ENCODE measurements at places on chromosomes 16 and 17.
A peak's percentile ranks its signal among the peaks of the same experiment; 100 is the strongest.

DNA sequence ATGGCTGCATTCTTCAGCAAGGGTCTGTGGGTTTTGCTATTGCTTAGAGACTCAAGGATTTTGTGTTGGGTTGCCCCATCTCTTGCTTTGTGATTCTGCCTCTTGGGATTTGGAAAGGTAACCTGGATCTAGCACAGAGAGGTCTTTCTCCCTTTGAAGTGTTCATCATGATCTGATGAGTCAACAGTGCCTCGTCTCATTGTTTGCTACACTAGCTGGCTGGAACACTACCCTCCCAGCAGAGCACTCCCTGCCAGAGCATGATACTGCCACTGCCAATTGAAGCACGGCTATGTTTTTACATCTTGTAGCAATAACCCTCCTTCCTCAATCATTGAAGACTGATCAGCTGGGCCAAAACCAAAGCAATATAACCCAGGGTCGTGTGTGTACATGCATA lies 361.0 kb downstream of the CDH13 start:
- no peak for DNase-seq

GRCh38 chr16:15777533-15778203 lies 79.2 kb downstream of the MYH11 start:
- DNase-seq = no peak

DNA sequence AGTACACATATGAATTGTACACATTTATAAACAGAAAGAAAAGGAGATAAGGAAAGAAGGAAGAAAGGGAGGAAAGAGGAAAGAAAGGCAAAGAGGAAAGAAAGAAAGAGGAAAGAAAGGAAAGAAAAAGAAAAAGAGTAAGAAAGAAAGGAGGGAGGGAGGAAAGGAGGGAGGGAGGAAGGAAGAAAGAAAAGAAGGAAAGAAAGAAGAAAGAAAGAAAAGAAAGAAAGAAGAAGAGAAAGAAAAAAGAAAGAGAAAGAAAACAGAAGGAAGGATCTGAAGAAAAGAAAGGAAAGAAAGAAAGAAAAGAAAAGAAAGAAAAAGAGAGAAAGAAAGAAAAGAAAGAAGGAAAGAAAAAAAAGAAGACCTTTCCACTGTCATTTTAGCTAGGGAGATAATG lies 571.4 kb upstream of the SALL1 start:
- no peak for DNase-seq

GRCh38 chr16:41439-42068 lies 11.9 kb downstream of the POLR3K start:
- no peak for DNase-seq

- no peak for DNase-seq
Measured at GRCh38 chr16:70703041-70703834, 17.4 kb upstream of the MTSS2 start.

GRCh38 chr16:31093132-31093703 lies 1.4 kb downstream of the VKORC1 start:
- DNase-seq = peak; percentile 13

GRCh38 chr17:50447870-50448595 lies 20.6 kb downstream of the CHAD start:
- no peak for DNase-seq

DNA sequence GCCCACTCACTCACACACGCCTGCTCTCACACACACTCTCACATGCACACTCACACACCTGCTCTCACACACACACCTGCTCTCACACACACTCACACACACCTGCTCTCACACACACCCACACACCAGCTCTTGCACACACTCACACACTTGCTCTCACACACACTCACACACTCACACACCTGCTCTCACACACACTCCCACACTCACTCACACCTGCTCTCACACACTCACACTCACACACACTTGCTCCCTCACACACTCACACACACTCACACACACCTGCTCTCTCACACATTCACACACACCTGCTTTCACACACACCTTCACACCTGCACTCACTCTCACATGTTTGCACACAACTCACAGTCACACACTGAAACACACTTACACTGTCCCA lies 4.0 kb downstream of the CD300H start:
- DNase-seq = no peak

DNA sequence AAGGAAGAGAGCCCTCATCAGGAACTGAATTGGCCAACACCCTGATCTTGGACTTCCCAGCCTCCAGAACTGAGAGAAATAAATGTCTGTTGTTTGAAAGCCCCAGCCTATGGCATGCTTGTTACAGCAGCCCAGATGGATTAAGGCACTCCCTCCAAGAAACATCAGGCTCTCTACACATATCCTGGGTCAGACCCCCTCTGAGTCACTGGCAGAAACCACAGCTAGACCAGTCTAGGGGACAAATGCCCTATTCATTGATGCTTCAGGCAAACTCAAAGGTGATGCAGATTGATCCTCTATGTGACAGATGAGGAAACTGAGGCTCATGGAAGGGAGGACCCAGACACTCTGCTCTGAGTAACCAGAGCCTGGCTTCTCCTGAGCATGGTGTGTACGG lies 116.8 kb downstream of the WSCD1 start:
- DNase-seq = no peak

DNA sequence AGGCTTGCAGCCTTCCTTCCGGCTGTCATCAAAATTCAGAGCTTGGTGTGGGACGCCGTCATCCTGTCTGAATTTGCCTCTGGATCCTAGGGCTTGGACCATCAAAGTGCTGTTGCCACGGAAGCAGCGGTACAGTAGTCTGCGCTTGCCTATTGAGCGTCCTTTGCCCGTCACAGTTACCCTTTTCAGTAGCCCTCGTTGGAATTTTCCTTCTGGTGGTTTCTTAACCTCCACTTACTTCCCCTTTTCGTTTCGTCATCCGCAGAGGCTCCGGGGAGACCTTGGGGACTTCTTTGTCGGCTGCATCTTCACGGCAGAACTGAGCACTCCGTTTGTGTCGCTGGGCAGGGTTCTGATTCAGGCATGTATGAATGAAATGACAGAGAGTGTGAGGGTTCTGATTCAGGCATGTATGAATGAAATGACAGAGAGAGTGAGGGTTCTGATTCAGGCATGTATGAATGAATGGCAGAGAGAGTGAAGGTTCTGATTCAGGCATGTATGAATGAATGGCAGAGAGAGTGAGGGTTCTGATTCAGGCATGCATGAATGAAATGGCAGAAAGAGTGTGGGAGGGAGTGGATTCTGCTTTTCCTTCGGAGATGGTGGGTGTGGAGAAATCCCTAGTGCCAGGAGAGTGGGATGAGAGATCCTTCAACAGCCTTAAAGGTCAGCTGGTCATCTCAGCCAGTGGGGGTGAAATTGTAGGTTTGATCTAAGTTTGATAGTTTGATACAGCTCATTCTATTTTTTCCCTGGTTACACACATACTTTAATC lies 8.0 kb downstream of the TLCD3A start:
- no peak for DNase-seq

DNA sequence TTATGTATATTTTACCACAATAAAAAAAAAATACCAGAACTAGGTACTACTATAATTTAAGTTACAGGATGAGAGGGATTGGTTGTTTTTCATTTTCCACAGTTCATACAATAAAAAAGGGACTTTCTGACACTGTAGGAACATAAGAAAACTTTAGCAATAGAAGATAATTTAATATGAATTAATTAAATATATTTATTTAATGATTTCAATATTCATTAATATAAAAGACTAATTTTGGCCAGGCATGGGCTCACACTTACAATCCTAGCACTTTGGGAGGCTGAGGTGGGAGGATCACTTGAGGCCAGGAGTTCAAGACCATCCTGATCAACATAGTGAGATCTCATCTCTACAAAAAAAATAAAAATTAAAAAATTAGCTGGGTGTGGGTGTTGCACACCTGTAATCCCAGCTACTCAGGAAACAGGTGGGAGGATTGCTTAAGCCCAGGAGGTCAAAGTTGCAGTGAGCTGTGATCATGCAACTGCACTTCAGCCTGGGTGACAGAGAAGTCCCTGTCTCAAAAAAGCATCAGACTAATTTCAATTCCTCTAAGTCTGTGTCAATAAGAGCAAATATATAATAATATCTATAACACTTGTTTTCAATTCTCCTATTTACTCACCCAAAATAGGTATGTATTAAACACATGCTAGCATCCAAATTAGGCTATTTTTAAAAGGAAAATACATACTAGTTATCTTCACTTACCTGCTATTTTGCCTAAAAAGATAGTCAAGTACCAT lies 79.6 kb downstream of the BRIP1 start:
- DNase-seq = no peak

GRCh38 chr17:59154292-59154720 lies 680 bp downstream of the SKA2 start:
- DNase-seq = peak; percentile 83

GRCh38 chr16:56332464-56333079 lies 92.8 kb downstream of the AMFR start:
- DNase-seq = peak; percentile 67

DNA sequence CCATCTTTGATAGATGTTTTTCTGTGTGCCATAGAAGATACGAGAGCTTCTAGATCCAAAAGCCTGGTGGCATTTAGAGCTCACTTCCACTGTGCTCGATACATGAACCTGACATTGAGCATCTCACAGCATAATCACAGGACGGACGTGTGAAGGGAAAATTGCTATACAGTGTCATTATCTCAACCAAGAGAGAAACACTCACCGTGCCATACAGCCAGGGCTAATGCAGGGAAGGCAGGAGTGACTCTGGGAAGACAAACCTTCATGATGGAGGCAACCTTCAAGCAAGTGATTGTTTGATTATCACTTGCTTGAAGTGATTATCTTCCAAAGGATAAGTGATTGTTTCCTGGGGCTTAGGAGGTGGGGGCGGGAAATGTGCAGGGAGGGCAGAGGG lies 218.2 kb upstream of the HSBP1 start:
- no peak for DNase-seq

DNA sequence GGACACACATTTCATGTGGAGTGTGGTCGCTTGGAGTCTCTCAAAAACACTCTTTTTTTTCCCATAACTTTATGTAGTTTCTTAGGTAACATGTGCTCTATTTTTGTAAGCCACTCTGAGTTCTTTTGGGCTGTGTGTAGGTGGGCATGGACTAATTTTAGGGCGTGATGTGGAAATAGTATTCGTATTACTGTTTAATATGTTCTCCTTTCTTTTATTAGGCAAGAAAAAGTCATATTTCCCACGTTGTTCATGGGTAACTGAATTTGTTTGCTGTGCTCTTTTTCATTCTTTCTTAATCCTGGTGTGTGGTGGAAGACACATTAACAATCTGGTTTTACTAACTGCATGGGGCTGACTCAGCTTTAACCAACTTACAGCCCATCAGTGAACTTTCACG lies 27.4 kb downstream of the NDEL1 start:
- no peak for DNase-seq

- DNase-seq = no peak
Measured at GRCh38 chr16:51815523-51815922, 664.5 kb upstream of the SALL1 start.

- DNase-seq = no peak
Measured at GRCh38 chr16:60641067-60641665, 1395.1 kb downstream of the CDH8 start.

DNA sequence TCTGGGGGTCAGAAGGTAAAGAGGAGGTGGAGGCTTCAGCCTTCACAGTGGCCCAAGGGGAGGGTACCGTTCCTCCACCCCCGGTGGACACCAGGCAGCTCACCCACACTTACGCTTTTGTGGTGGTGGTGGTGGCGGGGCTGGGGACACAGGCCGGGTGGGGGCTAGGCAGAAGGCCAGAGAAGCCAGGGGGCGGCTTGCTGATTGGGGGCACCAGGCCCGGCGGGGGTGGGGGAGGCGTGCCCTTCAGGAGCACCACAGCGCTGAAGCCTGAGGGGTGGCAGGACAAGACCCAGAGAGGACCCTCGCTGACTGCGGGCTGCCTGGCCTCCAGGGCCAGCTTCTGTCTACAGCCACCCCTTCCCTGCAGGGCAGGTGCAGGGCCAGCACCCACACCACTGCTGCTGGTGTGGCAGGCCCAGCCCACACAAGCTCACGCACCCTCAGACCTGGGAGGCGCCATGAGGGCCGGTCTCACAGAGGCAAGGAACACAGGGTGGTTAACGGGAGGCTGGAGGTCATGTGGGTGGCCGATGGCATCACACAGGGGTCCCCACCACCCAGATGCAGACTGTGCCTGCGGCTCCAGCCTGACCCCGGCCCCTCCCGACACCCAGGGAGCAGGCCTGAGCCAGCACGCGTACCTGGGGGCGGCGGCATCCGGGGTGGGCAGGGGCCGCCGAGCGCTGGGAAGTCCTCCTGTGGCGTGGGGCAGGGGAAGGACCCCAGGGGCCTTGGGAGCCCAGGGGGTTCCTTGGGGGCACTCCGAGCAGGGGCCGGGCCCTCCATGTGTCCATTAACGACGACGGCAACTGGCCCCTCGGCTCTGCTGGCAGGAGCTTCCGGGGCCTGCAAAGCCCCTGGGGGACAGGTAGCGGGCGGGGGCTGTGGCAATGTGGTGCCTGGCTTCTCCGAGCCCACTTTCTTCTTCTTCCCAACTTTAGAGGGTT lies 9.4 kb downstream of the SYNGR3 start:
- no peak for DNase-seq

DNA sequence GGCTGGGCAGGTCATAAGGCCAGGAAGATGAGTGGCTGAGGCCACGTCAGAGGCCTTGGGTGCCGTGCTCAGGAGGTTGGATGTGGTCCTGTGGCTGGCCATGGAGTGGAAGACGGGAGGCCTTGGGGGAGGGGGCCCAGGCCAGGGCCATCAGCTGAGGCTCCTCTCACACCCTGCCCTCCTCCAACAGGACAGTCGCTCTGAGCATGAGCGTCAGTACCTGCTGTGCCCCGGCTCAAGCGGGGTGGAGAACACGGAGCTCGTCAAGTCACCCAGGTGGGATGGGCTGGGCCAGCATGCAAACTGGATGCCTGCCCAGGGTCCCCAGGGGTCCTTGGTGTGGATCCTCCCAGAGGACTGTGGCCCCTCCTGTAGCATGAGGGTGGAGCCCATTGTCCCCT lies 19.2 kb downstream of the POLR3E start:
- DNase-seq = no peak

DNA sequence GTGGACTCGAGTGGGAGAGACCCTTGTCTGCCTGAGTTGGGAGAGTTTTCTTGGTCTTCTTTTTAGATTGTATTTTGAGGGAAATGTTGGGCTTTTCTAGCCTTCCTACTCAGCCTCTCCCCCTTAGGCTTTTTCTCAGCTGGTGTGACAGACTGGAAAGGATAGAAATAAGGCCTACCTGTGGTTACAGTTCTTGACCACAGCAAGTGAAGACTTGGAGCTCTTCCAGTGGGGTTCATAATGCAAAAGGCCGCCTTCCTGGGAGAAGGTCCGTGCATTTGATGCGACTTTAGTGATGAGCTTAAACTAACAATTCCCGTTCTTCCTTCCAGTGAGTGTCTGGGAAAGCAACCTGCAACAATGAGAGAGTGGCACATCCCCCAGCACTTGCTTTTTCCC lies 56.8 kb downstream of the B9D1 start:
- no peak for DNase-seq
